ENCODE measurements at places on chromosomes 5 and 9.

DNA sequence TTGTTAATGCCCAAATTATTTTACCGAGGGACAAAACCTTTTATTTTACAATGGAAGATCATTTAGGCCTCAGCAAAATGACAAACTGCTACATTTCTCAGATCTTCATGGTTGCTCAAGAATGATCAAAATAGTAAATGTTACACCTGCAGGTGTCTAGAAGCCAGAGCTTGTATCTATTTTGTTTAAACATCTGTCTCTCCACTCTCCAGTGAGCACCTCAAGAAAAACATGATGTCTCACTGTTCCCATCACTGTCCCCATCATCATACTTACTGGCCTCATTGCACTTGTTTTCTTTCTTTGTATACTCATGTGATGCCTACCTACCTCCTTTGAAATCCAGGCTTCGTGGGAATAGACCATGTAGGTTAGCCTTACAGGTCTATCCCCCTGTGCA is 149.6 kb downstream of the TTLL11 start:
- DNase-seq, result no peak

GRCh38 chr5:76960004-76960625 is 7.3 kb downstream of the CRHBP start:
- DNase-seq, result no peak

DNA sequence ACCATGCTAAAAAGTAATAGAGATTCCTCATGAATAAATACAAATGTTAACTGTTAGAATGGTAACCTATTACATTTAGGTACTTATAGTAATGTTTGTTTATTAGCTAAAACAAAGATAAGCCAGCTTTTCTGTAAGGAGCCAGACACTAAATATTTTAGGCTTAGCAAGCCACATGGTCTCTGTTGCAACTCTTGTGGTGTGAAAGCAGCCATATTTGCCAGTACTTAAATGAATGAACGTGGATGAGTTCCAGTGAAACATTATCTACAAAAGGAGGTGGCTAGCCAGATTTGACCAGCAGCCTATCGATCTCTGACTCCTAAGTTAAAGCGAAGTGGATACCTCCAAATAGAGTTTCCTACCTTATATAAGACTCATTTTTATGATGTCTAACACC is 331.6 kb downstream of the CDH12 start:
- no peak for DNase-seq

GRCh38 chr5:145760660-145761059 is 74.5 kb downstream of the PRELID2 start:
- no peak for DNase-seq

GRCh38 chr5:110441035-110441434 is 285.4 kb downstream of the TMEM232 start:
- DNase-seq, result no peak

DNA sequence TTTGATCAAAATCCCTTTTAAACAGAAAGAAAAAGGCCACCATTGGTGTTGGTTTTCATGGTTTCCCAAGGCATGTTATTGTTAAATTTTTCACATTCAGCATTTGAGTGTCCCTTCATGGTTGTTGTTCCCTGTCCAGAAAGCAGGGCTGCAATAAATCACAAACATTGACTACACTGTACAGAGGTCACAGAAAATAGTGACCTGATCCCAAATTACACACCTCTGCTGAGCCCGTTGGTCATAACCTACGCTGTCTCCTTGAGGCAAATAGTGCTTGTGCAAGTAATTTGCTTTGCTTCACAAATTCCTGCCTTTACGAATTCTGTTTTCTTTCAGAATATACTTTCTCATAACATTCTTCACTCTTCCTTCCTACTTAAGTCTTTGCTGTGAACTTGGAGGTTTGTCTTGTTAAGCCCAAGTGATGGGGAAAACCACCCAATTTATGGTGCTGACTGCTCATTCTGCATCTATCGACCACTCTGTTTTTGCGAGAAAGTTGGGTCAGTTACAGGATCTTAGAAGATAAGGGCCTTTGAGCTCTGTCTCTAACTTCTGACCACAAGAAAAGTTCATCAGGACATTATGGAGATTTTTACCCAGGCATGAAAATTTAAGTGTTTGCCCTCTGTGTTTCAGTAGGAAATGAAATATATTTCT is 16.0 kb downstream of the PIK3R1 start:
- DNase-seq, result no peak

- DNase-seq, result no peak
Observed at GRCh38 chr5:113278976-113279375, 155.8 kb downstream of the TSSK1B start.

DNA sequence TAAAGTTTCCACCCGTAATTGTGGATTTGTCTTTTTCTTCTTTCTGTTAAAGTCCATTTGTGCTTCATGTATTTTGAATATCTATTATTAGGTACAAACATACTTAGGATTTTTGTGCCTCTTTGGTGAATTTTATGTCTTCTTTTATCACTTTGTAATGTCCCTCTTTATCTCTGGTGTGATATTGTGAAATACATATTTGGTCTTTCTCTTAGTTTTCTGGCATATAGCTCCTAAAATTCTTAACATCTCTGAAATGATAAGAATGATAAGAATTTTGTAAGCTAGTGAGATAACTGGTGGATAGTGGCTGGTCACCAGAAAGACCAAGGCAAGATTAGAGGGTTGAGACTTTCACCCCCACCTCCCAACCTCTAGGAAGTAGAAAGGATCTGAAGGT is 111.1 kb downstream of the KCTD16 start:
- no peak for DNase-seq

DNA sequence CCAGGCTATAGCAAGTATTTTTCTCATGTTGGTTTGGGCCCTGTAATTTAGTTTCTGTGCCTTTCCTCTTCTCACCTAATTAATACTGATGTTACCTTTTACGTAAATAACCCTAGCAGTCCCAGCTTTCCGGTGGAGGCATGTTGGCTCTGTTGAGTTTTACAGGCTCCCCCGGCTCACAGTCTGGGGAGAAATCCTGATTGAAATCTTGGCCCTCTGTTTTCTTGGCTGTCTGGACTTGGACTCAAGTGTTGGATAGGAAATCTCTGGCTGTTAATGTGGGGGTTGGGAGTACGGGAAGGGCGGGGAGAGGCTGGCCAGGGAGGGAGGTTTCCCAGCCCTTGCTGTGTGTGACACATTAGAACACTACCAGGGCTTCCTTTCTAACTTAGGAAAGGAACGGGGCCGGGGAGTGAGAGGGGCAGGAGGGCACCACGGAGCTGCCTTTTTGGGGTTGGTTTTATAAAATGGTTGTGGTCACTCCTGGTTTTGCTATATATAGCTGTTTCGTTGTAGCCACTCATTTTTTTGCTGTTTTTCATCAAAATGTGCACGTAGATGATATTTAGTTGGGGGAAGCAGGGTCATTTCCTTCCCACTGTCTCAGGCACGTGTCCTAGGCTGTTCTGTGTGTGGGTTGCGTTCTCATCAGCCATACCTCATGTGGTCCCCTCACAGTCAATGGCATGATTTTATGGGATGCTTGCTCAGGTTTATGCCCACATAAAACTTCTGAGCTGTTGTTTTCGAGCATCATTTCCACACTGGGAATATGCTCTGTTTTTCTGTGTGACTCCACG is 11.0 kb downstream of the TRIO start:
- DNase-seq, result no peak

- no peak for DNase-seq
Observed at GRCh38 chr5:168931638-168932345, 352.6 kb upstream of the PANK3 start.

GRCh38 chr5:113776168-113776567 is 262.7 kb downstream of the YTHDC2 start:
- DNase-seq, result no peak

Data from NCI-H1930 (cell line).